Left renal cortex interstitium (tissue), 4 donors: ENCODE measurements at places on chromosomes 12 and 14. TPM values are rescaled to one million over a fixed set of nuclear protein-coding genes. Genes with fewer than 3 reads are reported as not detected.

The TRHDE gene
- polyA plus RNA-seq = 21.1 TPM

The ENDOU gene
- 0.46 TPM for polyA plus RNA-seq

The DENR gene
- polyA plus RNA-seq = 111 TPM

The PAX9 gene
- polyA plus RNA-seq = 0.29 TPM

The ARHGEF25 gene
- 38.2 TPM for polyA plus RNA-seq

The RASSF8 gene
- 65.6 TPM for polyA plus RNA-seq

The OASL gene
- polyA plus RNA-seq = 0.08 TPM

The SLC17A8 gene
- polyA plus RNA-seq = 0.41 TPM

The LRFN5 gene
- polyA plus RNA-seq = 9.5 TPM

The PRB2 gene
- not detected for polyA plus RNA-seq

The KRT83 gene
- polyA plus RNA-seq = not detected

The AHNAK2 gene
- 1.9 TPM for polyA plus RNA-seq

The RAB2B gene
- 39.7 TPM for polyA plus RNA-seq

The PTGER2 gene
- polyA plus RNA-seq = 6.5 TPM

The PEX5 gene
- polyA plus RNA-seq = 48.0 TPM

The ERBB3 gene
- polyA plus RNA-seq = 108 TPM

The GAS2L3 gene
- 24.3 TPM for polyA plus RNA-seq

The TESPA1 gene
- 0.49 TPM for polyA plus RNA-seq

The WSCD2 gene
- polyA plus RNA-seq = 7.6 TPM

The EID3 gene
- 4.0 TPM for polyA plus RNA-seq

The KLRB1 gene
- polyA plus RNA-seq = 5.8 TPM

The OTX2 gene
- polyA plus RNA-seq = not detected

The CISTR gene
- polyA plus RNA-seq = 0.24 TPM

The KRT82 gene
- not detected for polyA plus RNA-seq

The FANCM gene
- 12.7 TPM for polyA plus RNA-seq

The SLC25A21 gene
- 4.4 TPM for polyA plus RNA-seq

The AMDHD1 gene
- polyA plus RNA-seq = 1.4 TPM

The TNS2 gene
- 66.5 TPM for polyA plus RNA-seq
